ENCODE measurements at places on chromosomes 3 and 15.

DNA sequence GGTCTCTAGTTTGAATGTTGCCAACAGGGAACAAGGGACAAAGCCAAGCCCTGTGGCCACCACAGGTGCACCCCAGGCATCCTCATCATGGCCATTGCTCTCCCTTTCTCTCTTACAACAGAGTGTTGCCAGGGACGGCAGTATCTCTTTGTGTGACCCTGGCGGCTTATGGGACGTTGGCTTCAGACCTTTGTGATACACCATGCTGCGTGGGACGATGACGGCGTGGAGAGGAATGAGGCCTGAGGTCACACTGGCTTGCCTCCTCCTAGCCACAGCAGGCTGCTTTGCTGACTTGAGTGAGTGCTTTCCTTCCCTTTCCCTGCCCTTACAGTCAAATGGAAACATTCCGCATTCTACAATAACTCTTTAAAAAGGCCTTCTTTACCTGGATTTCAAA lies 38.2 kb downstream of the BOC start:
- DNase-seq: no peak

- no peak for DNase-seq
Measured at GRCh38 chr3:51985063-51985462, 1.7 kb downstream of the ACY1 start.

DNA sequence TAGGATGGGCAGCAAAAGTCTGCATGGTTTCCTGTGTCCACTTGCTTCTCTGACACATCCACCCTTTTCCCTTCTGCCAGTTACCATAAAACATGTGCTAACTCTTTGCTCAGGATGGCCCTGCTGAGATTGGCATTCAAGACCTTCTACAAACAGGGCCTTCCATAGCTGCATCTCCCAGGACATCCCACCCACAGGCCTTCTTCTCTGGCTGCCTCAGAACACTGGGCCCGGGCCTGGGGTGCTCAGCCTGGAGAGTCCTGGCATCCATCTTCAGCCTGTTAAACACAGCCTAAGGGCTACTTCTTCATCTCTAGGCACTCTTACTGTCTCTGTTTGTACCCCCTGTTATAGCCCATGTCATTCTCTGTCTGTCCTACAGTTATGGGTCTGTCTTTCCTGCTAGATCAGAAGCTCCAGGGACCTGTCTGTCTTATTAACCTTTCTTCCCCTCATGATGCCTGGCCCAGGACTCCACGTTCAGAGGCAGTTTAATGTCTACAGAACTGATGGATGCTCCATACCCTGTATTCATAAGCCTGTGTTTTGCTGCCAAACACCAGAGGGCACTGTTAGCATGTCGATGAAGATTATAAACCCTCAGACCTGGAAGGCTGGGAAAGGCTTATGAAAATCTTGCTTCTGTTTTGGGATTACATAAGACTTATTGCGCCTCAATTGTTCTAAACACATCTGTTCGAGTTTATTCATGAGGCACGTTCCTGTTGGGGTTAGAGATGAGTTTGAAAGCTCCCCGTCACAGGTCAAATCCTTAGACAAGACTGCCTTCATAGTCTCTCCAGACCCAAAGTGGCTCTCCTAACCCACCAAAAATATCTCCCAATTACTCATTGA lies 16.5 kb downstream of the SEMA3G start:
- DNase-seq: no peak

GRCh38 chr15:72685925-72686794 lies at the start of the genes BBS4 and HIGD2B:
Gene BBS4, plus strand, starts transcription at chr15:72686207. Its CDS starts 21 bp downstream, at chr15:72686228.
Gene HIGD2B, minus strand, starts transcription at chr15:72686182. Its CDS starts 9,808 bp downstream, at chr15:72676374.
- DNase-seq: no peak

- no peak for DNase-seq
Measured at GRCh38 chr3:26081166-26081565, 291.3 kb downstream of the OXSM start.

GRCh38 chr3:99614768-99615167 lies 23.6 kb upstream of the COL8A1 start:
- DNase-seq: no peak

DNA sequence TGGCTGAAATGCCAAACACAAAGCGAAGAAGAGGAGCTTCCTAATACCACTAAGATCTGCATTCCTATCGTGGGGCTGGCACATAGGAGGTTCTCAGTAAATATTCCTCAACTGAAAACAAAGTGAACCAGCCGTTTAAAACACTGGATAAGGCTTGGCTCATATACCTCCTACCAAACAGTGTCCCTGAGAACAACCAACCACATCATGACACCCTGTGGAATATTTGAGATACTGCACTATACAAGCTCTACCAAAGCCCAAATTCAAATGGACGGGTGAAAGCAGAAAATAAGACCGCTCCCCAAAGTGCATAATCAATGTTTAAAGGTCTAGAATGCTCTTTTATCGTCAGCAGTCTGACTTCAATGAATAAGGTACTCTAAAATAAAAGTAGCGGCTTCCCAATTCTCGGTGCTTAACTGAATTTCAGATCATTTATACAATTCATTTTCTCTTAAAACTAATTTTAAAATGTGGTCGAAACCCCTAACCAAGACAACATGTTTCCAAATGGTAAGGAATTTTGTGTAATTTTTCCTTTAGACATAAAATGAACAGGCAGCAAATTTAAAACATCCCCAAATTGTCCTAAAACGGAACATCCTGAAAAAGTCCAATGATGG lies 425.8 kb downstream of the ERC2 start:
- no peak for DNase-seq

DNA sequence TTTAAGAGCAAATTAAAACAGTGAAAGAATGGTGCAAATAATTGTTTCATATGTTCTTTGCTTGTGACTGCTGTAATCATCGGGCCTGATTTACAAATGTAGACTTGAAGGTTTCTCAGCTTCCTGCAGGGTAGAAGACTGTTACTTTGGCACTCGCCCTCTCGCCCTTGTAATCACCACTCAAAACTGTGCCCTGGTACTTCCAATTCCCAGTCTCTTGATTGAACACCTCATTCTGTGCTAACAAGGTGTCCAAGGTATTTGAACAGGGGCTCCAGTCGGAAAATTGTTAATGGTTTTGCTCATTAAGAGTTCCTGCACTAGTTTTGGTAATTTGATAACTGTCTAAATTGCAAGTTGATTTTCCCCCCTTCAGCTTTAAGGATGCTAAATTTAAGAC lies 209.5 kb downstream of the ZIC1 start:
- DNase-seq: no peak

DNA sequence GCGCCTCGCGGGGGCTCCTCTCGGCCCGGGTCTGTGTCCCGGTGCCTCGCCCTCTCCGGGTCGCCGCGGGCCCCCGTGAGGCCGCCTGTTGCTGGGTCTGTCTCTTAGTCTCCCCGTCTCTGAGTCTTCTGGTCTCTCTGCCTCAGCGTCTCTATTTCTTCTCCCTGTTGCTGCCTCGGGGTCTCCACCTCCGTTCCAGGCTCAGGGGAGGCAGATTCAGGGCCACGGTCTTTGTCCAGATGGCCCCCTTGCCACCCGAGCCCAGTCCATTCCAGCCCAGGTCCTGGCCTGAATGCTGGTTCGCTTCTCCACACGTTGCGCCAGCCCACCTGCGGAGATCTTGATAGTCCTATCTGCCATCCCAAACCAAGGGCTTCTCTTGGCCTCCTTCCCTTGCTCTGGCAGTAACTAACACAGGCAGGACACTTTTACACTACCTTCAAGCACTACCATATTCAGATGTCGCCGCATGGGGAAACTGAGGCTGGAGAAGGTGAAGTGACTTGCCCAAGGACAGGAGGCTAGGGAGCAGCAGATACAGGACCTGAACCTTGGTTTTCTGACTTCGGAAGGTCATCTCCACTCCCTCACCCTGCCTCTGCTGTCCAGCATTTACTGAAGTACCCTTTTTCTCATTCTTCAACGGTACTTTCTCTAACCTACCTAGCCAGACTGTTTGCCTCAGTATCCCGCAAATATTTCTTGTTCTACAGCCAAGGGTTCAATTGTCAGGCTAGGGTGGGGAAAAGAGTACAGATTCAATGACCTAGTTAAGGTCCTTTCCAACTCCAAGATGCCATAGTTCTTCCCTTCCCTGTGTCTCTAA lies 616 bp upstream of the IGDCC4 start:
- no peak for DNase-seq

- no peak for DNase-seq
Measured at GRCh38 chr3:42340466-42340865, 69.9 kb downstream of the LYZL4 start.

DNA sequence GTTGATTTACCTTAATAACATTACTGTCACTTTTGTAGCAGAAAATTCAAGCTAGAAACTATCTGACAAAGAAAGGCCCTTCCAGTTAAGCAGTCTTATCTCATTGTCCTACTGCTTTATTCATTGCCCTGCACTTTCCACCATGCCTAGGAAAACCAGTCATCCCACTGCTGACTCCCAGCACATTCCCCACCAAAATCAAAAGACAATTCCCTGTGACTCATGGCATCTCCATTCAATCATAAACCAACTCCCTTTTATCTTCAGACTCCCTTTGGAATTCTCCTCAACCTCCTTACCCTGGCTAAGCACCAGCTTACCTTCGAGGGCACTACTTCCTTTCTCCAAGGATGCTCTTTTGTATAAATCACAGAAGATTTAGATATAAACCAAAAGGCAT lies 184.3 kb downstream of the PLCH1 start:
- DNase-seq: no peak

- no peak for DNase-seq
Measured at GRCh38 chr3:98812851-98813374, 49.8 kb downstream of the ST3GAL6 start.

- no peak for DNase-seq
Measured at GRCh38 chr3:120791913-120792312, 49.4 kb downstream of the GTF2E1 start.

- no peak for DNase-seq
Measured at GRCh38 chr3:69540706-69541581, 155.1 kb upstream of the FRMD4B start.

- DNase-seq: no peak
Measured at GRCh38 chr15:94522125-94522524, 290.8 kb downstream of the MCTP2 start.

- DNase-seq: no peak
Measured at GRCh38 chr3:192642651-192643050, 84.7 kb downstream of the FGF12 start.

DNA sequence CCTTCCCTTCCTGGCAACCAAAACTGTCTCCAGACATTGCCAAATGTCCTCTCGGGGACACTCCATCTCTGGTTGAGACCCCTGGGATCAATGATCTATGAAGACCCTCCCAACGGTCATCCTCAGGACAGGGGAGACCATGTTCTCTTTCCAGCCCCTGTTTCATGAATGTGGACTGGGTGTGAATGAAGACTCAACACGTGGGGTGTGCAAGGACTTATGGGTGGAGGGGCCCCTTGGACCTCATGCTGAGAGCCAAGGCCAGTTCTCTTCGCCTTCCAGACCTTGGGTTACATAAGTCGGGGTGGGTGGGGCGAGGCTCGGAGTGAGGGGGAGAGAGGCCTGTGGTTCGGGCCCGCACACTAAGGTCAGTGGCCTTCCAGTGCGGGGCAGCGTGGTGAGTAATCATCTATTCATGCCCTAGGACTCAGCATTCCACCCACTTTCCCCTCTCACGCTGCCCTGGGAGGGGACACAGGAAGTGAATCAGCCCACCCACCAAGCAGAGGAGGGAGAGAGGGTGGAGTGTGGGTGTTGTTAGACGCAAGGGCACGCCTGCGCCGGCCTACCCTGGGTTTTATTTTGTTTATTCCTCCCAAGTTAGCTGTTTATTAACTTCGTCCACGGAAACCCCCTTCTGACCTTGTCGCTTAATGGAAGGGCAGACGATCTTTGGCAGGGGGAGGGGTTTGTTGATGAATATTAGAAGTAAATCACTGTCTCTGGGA lies 6.7 kb downstream of the PAQR5 start:
- no peak for DNase-seq

- DNase-seq: no peak
Measured at GRCh38 chr15:25058080-25058785, 103.4 kb downstream of the SNRPN start.

GRCh38 chr15:62904041-62904910 lies 138.3 kb upstream of the TPM1 start:
- no peak for DNase-seq

GRCh38 chr3:77304700-77305021 lies 264.8 kb downstream of the ROBO2 start:
- no peak for DNase-seq

DNA sequence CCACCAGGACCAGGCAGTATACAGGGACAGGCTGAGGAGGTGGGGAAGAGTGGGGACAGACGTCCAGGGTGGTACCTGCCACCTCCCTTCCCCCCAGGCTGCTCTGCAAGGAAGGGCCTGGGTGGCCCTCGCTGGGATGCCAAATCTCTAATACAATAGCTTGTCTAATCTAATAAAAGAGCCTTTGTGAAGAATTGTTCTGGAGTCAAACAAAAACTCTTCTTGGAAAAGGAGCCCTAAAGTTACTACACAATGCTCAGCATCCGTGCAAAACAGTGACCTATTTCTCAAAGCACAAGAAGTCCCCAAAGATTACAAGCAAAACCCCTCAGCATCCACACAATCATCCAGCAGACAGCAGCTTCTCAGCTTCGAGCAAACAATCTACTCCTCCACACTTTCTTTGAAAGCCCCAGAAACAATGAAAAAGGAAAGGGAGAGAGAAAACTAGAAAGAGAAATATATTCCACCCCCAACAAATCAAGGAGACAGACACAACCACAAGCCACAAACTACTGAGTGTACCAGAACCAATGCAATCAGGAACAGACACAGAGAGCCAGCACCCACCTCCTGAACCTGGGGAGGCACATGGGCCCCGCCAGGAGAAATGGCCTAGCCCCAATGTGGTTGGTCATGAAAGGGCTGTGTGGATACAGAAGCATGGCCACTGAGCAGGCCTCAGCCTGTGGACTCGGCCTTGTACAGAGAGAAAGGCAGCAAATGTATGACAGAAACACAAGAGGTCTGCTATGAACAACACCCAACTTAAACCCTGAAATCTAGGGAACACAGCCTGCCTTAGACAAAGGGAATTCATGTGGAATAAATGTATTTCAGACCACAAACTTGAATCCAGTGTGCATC lies 177.1 kb upstream of the CHRNA7 start:
- DNase-seq: no peak

GRCh38 chr3:49786357-49787181 lies at the start of gene IP6K1:
Gene IP6K1, minus strand, starts transcription at chr3:49786542. Its CDS starts 38,502 bp downstream, at chr3:49748040.
- DNase-seq: peak; percentile 89

- DNase-seq: no peak
Measured at GRCh38 chr15:73127302-73127936, 75.2 kb downstream of the NEO1 start.

DNA sequence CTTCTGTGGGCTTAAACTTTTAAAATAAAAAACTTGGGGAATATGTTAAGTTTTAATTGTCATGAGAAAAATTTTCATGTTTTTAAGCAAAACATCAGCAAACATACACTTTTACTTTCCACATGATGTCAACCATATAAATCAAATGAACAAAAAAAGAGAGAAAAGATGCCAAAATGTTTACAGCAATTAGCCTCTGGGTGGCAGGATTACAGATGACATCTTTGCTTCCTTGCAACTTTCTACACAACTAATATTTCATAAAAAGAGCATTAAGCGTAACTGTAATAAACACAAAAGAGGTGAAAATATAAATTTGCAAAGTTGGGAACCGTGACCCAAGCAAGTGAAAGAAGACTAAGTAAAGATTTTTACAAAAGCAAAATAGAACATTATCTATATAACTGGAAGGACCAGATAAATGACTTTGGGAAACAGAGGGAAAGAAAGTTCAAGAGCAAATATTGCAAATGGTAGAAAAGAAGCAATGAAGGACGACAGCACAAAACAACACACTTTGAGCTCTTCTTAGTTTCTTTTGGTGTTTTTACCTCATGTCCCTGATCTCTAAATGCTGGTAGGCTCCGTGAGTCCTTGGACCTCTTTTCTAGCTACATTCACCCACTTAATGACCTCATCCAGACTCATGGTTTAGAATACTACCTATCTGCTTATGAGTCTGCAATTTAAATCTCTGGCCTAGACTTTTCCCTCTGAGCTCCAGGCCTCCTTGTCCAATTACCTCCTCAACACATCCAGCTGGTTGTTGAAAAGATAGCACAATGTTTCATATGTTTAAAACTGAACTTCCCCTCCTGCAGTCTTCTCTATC lies 9.4 kb downstream of the TP53BP1 start:
- no peak for DNase-seq
